ENCODE measurements at places on chromosomes 6 and 20.
A peak's percentile ranks its signal among the peaks of the same experiment; 100 is the strongest.

- DNase-seq, result peak; percentile 91
These were observed 940 bp upstream of the ADRM1 start for GRCh38 chr20:62301773-62302340.

- no peak for DNase-seq
These were observed 37.9 kb upstream of the RNF24 start for GRCh38 chr20:4053071-4053919.

DNA sequence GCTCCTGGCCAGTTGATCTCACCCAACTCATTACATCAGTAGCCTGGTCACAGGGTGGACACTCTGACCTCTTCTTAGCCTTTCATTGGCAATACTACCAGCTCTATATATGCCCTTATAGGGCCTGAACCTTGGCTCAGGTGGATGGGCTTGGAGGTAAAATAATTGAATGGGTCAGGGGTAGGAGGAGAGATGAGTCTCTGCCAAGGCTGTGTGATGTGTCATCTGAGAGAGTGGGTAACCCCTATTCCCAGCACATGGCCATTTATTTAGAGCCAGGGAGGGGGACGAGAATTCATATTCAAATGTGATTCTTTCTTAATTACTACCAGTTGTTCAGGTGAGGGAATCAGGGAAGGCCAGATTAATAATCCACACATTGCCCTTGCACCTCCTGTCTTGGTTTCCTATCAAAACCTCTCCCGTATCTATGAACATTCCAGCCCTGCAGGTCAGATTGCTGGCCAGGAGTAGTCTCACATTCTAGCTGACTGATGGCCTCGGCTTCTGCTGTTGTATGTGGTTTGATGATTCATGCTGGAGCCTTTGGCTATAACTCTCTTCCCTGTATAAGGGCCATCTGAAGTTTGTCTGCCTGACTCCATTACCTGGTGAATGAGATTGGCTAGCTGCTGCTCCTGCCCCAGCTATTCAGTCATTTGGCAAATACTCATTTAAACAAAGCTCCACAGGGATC, 13.4 kb downstream of the C20orf173 start:
- DNase-seq, result no peak

- DNase-seq, result no peak
These were observed 767.8 kb downstream of the TFAP2A start for GRCh38 chr6:9647071-9647445.

DNA sequence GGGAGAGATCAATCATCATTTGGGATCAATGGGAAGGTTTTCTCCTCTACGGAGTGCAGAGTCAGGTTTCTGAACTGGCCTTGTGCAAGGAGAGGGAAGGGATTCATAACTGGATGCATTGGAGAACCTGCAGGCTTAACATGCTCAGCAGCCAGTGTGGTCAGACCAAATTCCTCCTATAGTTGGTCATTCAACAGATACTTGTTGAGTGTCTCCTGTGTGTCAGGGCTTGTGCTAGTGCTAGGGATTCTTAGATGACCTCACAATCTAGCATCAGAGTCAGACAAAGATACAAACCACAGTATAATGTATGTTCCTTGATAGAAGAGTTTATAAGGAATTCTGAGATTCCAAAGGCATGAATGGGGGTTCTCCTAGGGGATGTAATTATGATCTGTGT, 23.9 kb downstream of the RALY start:
- DNase-seq, result no peak

DNA sequence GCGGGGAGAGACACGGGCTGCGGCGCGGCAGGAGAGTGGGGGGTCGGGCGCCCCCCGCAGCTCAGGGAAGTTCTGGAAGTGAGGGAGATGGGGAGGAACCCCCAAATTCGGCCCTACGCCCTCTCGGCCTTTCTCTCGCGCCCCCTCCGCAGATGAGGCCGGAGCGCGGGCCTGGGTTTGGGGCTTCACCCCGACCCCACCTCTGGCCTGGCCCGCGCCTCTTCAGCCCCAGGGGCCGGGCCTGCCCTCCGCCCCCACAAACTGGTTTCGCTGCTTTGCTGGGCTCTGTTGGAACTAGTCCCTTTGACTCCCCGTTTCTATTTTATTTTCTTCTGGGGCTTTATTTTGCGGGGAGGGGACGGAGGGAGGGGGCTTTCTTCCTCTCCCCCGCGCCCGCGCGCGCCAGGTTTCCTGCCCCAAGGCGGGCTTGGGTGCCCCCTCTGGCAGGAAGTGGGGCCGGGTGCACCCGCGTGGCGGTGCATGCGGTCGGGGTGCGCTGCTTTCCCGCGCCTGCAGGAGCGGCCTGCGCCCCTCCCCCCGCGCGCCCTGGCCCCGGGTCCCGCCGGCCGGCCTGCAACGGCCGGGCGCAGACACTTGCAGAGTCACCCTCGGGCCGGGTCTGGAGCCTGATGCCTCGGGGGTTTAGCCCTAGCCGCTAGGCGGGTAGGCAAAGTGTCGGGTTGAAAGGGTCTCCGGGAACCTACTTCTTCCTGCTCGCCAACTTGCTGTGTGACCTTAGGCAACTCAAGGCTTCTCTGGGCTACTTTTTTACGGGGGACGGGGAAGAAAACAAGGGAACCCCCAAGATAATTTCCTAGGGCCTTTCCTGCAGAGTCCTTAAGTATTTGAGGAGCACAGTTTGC, 1.3 kb downstream of the HMGA1 start:
- no peak for DNase-seq

GRCh38 chr6:148085631-148086331, 256.9 kb upstream of the SASH1 start:
- no peak for DNase-seq

- no peak for DNase-seq
These were observed 32.7 kb upstream of the PSMF1 start for GRCh38 chr20:1085492-1086276.

DNA sequence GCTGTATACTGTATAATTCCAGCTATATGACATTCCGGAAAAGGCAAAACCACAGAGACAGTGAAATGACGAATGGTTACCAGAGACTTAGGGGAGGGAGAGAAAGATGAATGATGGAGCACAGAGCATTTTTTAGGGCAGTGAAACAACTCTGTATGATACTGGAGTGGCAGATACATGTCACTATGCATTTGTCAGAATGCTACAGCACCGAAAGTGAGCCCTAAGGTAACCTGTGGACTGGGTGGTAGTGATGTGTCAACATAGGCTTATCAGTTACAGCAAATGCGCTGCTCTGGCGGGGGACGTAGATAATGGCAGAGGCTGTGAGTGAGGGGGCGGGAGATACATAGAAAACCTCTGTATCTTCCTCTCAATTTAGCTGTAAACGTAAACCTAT, 201.3 kb upstream of the SSTR4 start:
- no peak for DNase-seq

DNA sequence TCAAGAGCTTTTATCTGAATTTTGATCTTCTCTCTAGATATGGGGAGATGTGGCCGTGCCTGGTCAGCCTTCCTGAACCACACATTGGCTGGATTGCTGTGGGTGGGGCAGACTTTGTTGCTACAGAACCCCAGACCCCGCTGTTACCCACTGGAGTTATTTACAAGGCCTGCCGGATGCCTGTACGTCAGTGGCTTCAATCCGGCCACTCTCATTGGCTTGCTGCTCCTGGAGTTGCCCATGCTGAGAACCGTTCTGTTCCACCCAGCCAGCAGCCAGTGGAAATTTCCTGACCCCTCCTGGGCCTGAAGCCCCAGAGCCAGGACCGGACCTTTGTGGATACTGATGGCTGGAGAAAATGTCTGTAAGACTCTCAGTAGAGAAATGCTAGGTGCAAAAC, 101.9 kb downstream of the TFAP2C start:
- DNase-seq, result no peak

GRCh38 chr20:24816907-24817306, 132.2 kb upstream of the CST7 start:
- no peak for DNase-seq

- no peak for DNase-seq
These were observed 148.2 kb downstream of the LAMA2 start for GRCh38 chr6:129031051-129031599.

All from tibial nerve (tissue), 4 donors.